ENCODE measurements at places on chromosomes 12 and 14.

DNA sequence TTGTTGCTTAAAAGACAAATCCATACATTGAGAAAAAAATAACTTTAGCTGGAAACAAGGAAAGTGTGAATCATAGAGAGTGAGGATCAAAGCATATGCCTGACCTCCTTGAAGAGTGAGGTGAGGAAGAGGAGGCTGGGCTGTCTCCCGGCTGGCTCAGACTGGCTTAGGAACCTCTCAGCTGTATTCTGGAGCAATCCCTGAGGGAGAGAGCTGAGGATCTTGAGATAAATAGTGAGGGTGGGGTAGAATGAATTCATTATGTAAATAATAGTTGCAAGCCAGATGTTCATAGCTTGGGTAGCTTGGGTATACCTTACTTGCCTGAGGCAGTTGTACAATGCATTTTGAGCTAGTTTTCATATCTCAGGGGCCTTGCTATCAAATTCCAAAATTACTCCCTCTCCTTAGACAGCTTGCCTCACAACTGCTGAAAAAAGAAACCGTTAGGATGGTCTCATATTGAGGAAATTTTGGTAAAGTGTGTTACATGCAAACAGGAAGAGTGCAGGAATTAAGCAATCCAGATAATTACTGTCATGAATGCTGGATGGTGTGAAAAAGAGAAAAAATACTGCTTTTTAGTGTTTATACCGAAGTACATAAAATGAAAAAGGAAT, 30.5 kb upstream of the SLC15A5 start:
- DNase-seq = no peak

DNA sequence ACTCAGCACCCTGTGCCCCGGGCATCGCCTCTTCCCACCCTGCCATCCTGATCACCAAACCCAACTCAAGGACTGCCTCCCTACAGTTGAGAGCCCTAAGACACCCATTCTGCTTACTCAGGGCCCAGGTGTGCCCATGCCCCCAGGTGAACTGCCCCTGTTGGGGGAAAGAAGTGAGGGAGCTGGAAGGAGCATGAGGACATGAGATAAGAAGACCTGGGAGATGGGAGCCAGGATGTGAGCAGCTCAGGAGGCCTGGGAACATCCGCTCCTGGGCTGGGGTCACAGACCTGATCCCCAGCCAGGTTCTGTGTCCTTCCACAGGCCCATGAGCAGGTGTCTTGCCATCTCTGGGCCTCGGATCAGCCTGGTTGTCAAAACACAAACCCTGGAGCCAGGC, 6.6 kb downstream of the RAPGEF3 start:
- no peak for DNase-seq

GRCh38 chr12:91723191-91723590, 422.5 kb downstream of the BTG1 start:
- DNase-seq = no peak

DNA sequence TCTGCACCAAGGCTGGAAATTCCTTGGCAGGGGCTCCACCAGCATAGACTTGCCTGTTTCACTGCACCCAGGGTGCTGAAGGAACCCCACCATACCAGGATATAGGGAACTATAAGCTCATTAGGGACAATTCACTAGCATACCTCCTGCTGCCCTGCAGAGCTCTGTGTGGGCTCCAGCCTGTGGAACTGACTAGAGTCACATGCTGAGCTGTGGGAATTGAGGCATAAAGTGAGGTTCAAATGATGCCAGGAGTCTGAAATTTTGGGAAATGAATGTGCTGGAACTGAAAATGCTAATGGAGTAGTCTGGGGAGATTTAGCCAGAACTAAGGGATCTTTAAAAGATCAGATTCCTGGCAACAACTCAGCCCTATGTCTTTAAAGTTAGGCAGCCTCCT, 7.3 kb upstream of the EMP1 start:
- no peak for DNase-seq

DNA sequence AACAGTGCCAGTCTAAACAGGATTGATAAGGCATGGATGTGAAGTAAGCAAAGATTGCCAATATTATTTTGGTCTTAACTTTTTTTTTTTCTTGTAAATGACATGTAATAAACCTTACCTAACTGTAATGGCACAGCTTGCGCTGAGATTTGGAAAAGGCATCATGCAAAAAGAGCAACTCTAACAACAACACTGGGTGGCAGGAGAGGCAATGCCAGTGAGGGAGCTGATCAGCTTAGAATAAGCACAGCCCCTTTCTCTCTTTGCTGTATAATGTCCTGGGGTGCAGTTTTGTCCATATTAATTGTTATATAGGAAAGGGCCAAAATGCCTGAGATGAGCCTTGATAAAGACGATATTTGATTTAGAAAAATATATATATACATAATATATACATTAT, 1589.7 kb upstream of the FLRT2 start:
- no peak for DNase-seq

- no peak for DNase-seq
Measured at GRCh38 chr14:38280081-38280480, 24.2 kb upstream of the CLEC14A start.

DNA sequence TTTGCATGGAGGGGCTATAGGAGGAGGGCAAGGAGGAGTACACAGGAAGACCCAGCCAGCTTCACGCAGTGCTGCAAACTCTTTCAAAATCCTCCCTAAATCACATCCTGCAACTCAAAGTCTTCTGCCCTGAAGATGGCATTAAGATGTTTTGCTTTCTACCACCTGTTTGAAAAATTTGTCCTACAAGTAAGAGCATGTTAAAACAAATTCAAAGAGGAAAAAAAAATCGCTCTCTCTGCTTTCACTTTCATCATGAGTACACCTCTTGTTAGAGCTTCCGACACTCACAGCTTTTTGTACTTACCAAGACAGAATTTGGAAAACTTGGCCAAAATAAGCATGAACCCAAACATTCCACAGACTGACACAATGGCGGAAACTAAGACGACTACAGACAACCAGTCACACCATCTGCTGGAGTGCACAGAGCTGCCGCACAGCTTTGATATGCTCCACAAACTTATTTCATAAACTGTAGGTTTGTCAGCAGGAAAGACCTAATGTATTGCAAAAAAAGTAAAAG, 21.3 kb downstream of the GCH1 start:
- DNase-seq = no peak

- no peak for DNase-seq
Measured at GRCh38 chr12:97645726-97646125, 183.1 kb downstream of the RMST start.

DNA sequence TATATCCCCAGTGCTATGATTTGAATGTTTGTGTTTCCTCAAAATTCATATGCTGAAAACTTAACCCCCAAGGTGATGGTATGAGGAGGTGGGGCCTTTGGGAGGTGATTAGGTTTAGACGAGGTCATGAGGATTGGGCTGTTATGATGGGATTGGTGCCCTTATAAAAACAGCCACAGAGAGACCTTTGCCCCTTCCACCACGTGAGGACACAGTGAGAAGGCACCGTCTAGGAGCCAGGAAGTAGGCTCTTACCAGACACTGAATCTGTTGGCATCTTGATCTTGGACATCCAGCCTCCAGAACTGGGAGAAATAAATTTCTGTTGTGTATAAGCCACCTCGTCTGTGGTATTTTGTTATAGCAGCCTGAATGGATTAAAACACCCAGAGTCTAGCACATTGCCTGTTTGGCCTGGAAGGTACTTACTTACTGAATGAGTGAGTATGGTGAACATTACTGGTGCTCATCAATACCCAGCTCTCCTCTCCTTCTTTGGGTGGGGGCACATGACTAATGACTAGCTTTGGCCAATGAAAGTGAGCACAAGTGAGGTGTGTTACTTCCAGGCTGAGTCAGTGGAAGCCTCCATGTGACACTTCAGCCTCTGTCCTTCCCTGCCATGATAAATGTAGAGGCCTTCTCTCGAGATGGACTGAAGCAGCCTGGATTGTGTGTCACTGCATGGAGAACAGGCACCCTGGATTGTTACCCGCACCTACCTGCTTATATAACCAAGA, 72.4 kb upstream of the CHST11 start:
- DNase-seq = no peak

DNA sequence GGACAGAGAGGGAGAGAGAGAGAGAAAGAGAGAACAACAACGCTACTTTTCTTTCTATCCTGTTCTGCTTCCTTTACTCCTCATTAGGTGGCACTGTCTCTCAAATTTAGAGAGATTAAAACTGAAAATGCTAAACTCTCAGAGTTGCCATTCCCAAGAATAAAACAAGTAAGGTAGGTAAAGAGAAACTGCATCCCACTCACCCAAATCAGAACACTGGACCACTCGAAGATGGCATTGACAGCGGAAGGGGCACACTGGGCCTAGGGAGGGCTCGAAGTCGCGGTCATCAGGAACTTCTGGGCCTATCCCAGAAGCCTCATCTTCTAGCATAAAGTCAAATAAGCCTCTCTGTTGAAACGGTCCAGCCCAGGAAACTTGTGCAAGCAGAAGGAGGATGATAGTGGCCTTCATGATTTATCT, 4.5 kb downstream of the DCN start:
- DNase-seq = no peak

- no peak for DNase-seq
Measured at GRCh38 chr14:77151245-77151644, 9.7 kb upstream of the ZDHHC22 start.

DNA sequence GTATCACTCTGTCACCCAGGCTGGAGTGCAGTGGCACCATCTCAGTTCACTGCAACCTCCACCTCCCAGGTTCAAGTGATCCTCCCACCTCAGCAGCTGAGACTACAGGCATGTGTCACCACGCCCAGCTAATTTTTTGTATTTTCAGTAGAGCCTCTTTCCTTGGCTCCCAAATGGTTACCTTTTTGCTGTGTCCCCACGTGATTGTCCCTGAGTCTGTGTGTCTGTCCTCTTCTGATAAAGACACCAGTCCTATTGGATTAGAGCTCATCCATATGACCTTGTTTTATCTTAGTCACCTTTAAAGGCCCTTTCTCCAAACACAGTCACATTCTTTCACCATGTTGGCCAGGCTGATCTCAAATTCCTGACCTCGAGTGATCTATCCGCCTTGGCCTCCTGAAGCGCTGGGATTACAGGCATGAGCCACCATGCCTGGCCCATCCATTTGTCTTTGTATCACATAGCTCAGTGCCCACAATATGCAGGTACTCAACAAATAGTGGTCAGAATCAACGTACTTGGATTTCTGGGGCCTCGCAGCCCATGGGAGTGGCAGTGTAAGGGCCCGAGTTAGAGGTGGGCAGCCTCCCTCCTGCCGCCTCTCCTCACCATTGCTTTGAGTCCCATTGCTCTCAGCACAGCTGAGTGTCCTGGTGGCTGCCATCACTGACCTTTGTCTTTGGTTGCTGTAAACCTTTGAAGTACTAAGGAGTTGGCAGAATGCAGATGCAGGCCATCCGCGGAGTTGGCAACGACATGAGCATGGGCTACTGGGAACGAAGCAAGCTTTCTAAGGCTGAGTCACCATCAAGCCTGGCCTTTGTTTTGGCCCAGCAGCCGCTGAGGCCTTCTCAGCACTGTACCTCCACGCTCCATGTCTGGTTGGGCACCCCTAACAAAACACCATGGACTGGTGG, 9.3 kb downstream of the TPCN1 start:
- DNase-seq = no peak

DNA sequence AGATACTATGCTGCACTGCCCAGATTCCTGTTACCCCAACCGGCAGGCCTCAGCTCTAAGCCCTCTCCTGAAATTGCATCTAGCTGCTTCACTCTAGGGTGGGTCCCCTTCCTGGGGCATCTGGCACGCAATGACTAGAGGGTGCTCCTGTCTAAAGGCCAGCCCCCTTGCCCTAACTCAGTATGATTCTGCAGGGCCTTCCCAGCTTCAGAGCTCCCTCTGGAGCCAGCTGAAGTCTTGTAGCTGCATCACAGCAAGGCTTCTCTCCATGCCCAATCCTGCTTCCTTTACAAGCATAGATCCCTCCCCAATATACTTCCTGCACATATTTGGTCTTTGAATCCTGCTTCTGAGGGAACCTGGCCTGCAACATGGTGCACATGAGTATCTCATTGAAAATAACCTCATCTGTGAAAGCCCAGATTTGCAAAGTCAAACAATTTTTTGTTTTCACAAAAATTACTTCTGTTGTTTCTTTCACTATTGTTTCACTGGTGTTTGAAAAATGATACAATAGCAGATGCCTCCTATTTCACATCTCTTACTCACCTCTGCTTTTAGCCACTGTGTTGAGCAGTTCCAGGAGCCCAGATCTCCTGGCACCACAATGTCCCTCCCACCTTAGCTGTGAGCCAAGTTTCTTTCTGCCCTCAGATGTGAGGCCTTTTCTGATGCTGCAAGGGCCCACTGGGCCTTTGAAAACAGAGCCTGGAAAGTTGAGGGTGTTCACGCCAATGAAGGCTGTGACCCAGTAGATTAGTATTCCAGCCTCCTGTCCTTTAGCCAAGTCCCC, 169.5 kb upstream of the EGLN3 start:
- no peak for DNase-seq

DNA sequence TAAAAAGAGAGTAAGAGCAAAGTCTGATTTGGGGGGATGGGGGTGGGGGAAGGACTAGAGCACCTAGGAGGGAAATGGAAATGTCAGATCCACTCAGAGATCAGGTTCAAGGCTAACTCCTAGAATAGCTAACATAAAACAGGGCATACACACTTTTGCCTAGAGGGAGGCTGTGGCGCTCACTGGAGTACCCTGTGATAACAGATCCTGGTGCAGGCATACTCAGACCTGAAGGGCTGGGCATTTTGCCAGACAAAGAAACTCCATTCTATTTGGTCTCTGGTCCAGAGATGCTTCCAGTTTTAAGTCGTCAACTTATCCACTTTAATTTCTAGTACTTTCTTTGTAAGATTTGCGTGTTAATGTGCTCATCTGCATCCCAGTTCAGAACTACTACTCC, 5.8 kb downstream of the CTDSP2 start:
- DNase-seq = no peak

- DNase-seq = no peak
Measured at GRCh38 chr12:1863823-1864222, 43.5 kb downstream of the LRTM2 start.

- no peak for DNase-seq
Measured at GRCh38 chr12:95547522-95548055, 3.7 kb downstream of the USP44 start.

GRCh38 chr12:53659571-53659981, 16.3 kb downstream of the ATP5MC2 start:
- DNase-seq = no peak

DNA sequence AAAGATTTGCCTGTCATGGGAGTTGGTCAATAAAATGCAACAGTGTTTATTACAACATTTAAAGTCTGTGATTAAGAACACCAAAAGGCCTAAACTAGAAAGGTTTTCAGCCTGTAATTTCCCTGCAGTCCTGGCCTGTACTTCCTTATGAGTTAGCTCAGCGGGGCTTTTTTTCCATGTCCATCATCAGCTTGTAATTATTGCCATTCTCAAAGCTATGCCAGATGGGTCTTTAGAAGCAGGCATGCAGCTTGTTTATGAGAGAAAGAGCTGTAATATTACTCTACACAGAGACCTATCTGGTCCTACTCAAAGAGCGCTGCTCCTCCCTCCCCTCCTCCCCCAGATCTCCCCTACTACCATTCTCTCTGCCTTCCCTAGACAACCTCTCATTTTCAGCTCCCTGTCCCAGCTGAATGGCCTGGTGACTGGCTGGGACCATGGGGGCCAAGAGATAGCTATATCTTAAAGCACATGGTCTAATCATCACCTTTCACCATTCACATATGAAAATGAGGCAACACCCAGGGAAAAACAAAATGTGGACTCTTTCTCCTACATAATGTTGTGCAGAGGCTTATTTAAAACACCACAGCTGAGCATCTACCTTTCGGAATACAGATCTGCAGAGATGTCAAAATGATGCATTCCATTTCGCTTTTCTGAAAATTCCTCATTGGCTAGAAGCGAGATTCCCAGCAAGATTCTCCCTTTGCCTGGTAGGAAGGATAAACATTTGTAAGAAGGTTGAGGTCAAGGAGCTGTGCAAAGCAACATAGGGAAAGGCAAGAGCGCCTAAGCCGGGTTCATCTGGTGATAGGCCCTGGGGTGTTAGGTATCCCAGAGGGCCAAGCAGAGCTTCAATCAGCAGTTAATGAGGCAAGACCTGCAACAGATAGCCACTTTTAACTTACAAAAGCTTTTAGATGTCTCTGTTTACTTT, 209.7 kb upstream of the CDKN3 start:
- no peak for DNase-seq

Data from activated CD4-positive, alpha-beta T cell treated with anti-CD3 and anti-CD28 coated beads, Interleukin-2, amount 50 U/mL, for 4 hours (primary cell).